Retinal pigment epithelial cell (primary cell): ENCODE measurements at places on chromosomes 2 and 18.

GRCh38 chr2:1811258-1811970, 67.1 kb upstream of the PXDN start:
- no peak for DNase-seq

- DNase-seq: no peak
These were observed 41.2 kb upstream of the GORASP2 start for GRCh38 chr2:170887896-170888295.

DNA sequence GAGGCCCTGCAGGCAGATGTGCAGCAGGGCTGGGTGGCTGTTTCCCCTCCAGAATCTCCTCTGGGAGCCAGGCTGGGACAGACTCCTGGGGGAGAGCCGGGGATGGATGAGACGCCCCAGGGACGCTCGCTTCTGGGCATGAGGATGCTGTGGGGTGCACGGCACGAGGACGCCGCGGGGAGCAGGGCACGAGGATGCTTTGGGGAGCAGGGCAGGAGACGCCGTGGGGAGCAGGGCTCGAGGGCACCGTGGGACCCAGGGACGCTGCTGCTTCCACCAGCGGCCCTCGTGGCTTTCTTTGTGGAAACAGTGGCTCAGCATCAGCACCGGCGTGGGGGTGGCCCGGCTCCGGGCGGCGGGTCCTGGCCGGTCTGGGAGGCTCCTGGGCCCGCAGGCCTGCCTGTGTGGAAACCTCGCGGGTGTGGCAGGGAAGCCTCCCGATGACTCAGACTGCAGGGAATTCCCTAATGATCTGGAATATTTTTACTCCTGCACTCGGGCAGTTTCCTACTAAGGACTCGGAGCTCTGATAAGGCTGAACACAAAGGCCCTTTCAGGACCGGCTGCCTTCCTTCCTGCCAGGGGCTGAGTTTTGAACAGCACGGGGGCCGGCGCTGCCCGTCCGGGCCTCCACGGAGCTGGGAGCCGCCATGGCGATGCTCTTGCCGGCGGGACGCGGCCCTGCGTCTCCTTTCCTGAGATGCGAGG, 62.6 kb downstream of the NFATC1 start:
- DNase-seq: peak; percentile 86

- no peak for DNase-seq
These were observed 182.0 kb upstream of the SP5 start for GRCh38 chr2:170533156-170533555.

DNA sequence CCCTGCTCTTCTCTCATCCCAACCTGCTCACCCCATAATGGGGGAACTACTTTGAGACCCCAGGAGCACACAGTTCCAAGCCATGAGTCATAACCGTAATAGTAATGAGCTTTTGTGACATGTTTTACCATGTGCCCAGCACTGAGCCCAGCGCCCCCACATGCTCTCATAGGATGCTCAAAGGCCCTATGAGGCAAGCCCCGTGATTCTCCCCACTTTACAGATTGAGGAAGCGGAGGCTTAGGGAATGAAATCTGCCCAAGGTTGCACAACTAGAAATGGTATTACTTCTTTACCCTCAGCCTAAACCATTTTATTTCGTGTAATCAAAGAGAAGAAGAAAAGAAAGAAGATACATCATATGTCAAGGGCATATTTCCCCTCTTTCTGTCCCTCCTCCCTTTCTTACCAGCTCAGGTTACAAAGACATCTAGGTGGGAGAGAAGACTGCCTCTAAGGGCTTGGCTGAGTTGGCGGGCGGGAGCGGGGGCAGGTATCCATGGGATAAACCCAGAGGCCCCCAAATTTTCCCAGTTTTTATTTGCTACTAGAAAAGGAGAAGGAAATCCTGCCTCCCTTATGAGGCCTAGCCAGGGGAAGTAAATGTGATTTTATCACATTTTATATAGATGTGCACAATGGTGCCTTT, 24.2 kb downstream of the BCL11A start:
- no peak for DNase-seq

- DNase-seq: no peak
These were observed 537.9 kb downstream of the EPHA4 start for GRCh38 chr2:221034026-221034701.

DNA sequence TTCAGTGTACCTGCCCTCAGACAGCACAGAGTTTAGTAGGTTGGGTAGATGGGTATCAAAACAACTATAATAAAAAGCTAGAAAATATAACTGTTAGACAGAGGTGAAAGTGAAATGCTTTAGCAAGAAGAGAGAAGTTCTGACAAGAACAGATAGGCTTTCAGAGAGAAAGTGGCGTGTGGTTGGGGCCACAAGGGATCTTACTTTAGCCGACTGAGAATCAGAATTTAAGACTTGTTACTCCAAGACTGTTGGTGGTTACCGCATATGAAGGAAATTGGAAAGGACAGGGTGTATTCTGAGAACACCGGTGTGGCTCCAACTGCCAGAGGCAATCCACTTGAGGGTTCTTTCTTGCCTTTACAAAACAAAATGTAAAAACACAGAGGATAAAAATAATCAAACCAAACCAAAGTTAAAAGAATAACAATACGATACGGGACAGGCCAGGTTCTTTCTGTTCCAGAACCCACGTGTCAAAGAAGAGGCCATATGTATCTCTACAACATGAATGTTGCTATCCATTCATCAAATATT, 44.4 kb upstream of the AGPS start:
- DNase-seq: no peak

DNA sequence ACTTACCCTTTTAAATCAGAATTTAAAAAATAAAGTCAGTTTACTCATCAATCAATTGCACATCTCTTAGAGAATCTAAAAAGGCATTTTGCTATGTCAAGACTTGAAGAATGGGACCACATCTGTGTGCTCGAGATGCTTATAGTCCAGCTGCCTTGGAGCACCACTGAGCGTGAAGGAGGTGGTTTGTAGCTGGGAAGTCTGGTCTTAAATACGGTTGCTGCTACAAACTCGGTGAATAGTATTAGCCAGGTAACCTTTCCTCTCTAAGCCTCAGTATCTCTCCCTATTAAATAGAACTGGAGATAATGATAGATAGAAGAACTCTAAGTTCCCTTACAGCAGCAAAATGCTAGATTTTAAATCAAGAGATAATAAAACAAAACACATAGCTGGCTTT, 289.7 kb downstream of the TRIB2 start:
- no peak for DNase-seq

DNA sequence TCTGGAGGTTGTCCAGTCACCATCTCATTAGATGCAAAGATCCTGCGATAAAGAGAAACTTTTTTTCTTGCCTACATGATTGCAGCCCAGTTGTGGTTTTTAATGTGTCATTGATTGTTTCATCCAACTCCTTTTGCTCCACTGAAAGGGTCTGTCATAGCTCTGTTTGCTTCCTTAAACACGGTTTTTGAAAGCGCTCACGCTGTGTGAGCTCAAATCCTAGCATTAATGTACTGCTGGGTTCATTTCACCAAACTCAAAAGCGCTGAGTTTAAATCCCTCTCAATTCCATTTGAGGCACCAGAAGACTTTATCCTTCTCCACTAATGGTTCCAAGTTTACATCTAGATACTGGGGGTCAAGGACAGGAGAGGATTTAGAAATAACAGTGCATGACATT, 53.6 kb downstream of the CDK15 start:
- DNase-seq: no peak

DNA sequence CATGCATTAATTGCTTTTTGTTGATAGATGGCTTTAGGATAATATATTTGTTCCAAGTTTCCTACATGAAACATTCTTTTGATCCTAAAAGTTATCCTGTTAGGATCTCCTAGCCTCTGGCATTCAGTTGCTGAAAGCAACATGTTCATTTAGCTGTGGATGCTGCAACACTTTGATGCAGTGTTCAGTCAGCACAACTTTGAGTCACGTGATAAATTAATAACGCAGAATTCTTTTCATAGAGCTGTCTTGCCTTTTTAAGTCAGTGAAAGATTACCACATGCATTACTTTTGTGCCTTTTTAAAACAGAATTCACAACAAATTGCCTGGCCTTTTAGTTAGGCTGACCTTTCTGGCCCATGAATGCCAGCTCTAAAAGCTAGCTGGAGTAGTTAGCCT, 1467.9 kb upstream of the ZEB2 start:
- peak; percentile 21 for DNase-seq

DNA sequence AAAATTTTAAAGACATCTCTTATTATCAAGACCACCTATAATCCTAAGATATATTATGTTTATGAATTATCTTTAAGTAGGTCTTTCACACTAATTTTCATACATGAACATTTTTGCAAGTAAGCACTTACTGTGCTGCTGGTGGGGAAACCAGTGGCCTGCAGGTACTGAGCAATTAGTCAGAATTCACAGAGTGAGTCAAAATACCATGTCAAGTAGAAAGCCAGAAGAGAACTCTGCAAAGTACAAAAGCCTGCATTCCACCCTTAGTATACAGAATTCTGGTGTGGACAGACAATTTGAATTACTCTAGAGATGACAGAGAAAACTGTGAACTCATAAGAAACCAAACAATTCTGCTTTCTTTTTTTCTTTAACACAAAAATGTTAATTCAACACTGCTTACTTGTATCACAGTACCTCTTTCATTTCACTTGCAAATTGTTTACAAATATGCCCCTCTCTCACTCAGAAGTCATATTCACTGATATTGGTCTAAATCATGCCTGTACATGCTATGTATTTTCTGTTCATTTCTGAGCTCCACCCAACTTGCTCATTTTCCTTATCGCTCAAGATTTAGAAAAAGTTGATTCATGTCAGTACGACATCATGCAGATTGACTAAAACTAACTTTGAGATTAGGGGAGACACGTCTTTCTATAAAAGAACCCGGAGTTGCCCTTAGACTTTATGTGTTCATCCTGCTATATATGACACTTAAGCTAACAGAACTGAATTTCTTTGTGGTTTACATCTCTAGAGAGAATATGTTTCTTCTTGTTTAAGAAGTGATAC, 182.9 kb downstream of the IKZF2 start:
- no peak for DNase-seq

DNA sequence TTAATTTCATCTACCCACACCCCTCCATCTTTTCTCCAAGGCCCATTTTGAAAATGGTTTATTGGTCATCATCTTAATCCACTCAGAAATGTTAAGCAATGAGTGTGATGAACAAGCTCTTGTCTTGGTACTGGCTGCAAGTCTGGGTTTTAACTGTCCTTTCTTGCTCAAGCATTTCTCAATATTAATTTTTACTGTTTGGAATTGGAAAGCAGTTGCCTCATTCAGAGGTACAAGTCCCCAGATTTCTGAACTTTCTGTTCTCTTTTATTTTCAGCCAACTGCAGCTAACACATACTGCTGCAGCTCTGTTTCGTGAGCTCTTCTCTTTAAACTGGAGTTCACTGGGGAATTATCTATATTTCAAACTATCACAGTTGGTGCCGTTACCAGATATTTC, 99.4 kb upstream of the TEX51 start:
- DNase-seq: no peak

DNA sequence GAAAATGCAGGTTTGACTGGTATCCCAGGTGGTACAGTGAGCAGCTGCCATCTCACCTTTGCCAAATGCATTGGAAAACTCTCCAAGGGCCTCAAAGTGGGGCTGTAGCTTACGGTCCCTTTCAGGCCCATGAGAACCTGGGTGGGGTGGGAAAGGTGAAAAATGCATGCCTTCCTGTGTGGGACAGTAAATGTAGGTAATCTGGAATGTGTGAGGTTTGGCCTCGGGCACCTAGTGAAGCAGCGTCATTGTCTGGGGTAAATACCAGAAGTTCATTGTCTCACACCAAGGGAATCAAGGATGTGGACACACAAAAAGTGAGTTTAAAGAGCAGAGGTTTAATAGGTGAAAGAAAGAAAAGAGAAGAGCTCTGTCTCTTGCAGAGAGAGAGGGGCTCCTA, 36.6 kb downstream of the TIMM21 start:
- DNase-seq: no peak

DNA sequence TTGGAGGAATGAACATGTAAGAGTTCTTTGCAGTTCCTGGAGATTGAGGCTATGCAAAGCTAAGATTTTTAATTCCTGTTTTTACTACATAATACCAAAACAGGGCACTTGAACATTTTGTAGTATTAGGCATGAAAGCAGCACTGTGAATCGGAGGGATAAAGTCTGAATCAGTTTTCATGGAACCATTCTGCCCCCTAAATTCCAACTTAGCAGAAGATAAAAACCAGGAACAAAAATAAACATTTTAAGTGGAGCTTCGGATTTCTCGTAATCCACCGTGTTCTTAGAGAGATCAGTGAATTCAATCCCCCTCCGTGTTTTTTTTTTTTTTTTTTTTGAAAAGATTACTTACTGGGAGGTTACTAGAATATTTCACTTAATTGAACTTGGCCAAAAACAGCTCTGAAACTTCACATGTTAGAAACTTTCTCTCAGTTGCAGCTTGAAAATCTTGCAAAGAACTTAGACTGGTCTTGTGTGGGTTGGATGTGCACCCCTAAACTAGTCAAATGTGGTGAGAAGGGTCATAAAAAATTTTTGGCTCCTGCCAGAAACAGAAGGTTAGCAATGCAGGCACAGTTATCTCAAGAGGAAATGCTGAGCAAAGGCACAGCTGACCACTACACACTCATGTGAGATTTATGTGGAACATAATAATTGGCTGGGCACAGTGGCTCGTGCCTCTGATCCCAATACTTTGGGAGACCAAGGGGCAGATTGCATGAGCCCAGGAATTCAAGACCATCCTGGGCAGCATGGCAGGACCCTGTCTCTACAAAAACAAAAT, 145.4 kb upstream of the RNF152 start:
- DNase-seq: no peak

- DNase-seq: no peak
These were observed 41.3 kb downstream of the BCL11A start for GRCh38 chr2:60512062-60512622.

GRCh38 chr18:58639751-58640427, 11.0 kb upstream of the ALPK2 start:
- peak; percentile 45 for DNase-seq

GRCh38 chr2:54945391-54946219, 104.6 kb downstream of the RTN4 start:
- DNase-seq: no peak

DNA sequence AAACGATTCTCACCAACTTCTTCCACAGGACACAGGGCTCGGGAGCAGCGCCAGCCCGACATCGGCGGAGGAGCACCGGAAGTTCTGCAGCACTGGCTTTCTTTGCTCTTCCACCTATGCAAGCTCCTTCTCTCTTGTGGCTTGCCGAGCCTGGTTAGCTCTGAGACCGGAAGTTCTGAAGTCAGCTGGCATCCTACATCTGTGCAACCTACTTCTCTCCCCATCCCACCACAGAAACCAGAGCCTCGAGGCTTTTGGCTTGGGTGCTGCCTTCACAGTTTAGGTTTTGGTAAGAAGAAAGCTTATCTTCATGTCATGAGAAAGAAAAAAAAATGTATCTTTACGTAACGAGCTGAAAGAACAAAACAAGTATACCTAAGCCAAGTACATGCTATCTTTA, 111.7 kb downstream of the ANKRD44 start:
- DNase-seq: no peak

DNA sequence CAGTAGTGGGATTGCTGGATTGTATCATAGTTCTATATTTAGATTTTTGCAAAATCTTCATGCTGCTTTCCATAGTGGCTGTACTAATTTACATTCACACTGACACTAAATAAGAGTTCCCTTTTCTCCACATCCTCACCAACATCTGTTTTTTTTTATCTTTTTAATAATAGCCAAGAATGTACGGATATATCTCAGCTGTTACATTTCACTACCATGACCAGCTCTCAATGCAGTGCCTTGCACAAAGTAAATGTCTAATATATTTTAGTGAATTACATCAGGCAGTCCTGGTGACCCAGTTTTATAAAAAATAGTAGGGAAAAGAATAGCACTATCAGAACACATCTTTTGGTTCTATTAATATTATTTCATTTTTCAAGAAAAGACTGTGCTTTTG, 161.8 kb downstream of the LNPK start:
- DNase-seq: no peak
